ENCODE measurements at places on chromosomes 7 and 10.

- no peak for DNase-seq
Observed at GRCh38 chr7:1046722-1047679, 2.7 kb downstream of the GPR146 start.

DNA sequence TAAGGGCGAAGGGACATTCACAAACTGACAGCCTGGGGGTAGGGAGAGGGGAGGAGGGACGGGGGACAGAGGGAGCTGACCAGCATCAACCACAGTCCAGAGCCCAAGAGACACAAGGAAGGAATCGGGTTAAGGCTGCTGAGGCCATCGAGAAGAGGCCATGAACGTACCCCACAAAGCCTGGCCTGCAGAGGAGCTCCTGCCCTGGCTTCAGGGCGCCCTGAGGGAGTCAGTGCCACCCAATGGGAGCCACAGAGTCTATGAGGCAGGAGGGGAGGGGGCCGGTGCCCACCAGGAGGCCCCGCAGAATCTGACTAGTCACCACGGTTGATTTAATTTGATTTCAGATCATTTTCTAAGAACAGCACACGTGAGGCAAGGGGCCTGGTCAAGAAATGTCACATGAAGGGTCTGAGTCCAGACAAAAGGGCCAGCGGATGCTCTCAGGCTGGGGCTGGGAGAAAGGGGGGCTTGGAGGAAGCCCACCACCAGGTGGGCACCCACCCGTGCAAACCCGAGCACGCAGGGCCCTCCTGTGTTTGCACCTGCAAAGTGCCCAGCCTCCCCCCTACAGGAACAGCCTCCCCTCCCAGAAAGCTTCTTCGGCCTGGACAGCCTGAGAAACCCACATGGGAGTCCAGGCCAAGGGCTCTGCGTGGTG lies 40.4 kb downstream of the CAMK2B start:
- DNase-seq, result no peak

DNA sequence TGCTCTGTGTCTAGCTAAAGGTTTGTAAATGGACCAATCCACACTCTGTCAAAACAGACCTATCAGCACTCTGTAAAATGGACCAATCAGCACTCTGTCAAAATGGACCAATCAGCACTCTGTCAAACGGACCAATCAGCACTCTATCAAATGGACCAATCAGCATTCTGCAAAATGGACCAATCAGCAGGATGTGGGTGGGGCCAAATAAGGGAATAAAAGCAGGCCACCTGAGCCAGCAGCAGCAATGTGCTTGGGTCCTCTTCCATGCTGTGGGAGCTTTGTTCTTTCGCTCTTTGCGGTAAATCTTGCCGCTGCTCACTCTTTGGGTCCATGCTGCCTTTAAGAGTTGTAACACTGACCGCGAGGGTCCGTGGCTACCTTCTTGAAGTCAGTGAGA lies 740.5 kb upstream of the POM121L12 start:
- no peak for DNase-seq

DNA sequence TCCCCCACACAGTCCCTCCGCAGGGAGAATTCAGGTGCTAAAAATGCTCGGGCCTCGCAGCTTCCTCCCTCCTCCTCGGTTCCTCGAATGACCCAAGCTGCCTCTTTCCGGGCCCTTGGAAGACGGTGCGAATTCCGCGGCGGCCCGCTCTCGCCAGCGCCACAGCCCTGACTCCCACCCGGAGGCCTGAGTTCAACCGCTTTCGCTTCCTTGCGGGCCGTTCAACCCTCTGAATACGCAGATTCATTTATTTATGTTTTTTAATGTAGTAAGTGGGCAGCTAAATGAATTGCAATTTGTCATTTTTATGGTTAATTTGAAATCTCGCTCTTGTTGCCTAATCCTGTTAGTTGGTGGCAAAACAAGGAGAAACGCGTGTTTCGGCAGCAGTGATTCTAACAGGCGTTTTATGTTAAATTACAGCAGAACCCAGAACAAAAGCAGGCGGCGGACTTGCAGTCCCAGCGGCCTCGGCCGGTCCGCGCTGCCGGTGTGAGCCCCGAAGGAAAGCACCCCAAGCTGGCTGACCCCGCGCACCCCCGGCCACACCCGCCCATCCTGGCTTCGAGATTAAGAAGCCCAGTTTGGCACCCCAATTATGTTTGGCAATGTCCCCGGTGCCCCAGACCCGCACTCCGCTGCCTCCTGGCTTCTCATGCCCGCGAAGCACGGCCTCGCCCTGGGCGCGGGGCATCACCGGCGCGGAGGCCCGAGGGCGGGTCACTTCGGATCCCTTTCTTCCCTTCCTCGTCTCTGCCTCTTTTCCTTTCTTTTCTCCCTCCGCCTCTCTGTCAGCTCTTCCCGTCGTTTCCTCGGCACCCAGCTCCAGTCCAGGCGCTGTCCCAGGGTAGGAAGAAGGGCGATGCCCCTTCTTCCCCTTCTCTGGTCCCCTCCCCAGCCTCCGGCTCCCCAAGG lies 75.9 kb downstream of the INSIG1 start:
- no peak for DNase-seq

GRCh38 chr7:40824461-40824860 lies 689.7 kb downstream of the SUGCT start:
- no peak for DNase-seq

DNA sequence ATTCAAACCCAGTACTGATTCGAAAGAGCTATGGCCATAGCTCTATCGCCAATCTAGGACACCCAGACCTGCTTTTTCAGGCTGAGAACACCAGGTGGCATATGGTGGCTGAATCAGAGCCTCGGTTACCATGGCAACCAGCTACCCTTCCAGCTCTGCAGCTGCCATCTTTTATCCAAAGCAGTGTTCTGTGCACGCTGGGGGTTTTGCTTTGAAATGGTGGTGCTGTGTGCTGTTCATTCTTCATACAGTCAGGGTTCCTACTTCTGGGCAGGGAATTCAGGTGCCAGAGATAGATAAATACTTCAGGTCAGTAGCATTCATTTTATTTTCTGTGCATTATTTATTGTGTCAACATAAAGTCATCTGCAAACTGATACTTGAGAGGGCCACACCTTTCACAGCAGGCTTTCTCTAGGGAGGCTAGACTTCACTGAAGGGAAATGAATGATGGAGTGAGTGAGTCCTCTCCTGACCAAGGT lies 85.4 kb downstream of the AKR1D1 start:
- peak; percentile 98 for DNase-seq

- DNase-seq, result no peak
Observed at GRCh38 chr7:39211581-39211980, 233.9 kb downstream of the POU6F2 start.

- DNase-seq, result no peak
Observed at GRCh38 chr10:75066271-75066670, 45.2 kb upstream of the SAMD8 start.

- DNase-seq, result no peak
Observed at GRCh38 chr7:77354484-77354883, 61.7 kb downstream of the GSAP start.

GRCh38 chr10:124035928-124036558 lies 57.4 kb downstream of the CHST15 start:
- no peak for DNase-seq

- no peak for DNase-seq
Observed at GRCh38 chr7:124989911-124990310, 60.3 kb upstream of the POT1 start.

- peak; percentile 90 for DNase-seq
Observed at GRCh38 chr7:135211179-135211945, at the start of gene WDR91. Gene WDR91, minus strand, starts transcription at chr7:135211526. Its CDS starts 24 bp downstream, at chr7:135211502.

- DNase-seq, result no peak
Observed at GRCh38 chr7:105691082-105691679, 109.9 kb upstream of the EFCAB10 start.

DNA sequence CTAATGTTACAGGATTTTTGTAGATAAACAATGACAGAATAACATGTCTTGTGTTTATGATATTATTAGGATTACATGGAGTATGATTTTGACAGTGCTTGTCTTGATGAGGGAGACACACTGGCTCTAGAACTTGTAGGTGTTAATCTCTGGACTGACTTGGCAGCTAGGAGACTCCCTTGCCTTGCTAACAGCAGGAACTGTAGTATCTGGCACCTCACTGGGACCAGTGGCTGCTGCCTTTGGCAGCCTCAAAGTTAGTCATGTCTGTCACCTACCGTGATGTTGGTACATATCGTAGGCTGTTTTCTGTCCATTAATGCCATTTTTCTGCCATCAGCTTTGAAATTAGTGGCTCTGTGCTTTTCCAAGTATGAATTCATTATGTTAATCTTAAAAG lies 261.5 kb downstream of the CDK14 start:
- DNase-seq, result no peak

DNA sequence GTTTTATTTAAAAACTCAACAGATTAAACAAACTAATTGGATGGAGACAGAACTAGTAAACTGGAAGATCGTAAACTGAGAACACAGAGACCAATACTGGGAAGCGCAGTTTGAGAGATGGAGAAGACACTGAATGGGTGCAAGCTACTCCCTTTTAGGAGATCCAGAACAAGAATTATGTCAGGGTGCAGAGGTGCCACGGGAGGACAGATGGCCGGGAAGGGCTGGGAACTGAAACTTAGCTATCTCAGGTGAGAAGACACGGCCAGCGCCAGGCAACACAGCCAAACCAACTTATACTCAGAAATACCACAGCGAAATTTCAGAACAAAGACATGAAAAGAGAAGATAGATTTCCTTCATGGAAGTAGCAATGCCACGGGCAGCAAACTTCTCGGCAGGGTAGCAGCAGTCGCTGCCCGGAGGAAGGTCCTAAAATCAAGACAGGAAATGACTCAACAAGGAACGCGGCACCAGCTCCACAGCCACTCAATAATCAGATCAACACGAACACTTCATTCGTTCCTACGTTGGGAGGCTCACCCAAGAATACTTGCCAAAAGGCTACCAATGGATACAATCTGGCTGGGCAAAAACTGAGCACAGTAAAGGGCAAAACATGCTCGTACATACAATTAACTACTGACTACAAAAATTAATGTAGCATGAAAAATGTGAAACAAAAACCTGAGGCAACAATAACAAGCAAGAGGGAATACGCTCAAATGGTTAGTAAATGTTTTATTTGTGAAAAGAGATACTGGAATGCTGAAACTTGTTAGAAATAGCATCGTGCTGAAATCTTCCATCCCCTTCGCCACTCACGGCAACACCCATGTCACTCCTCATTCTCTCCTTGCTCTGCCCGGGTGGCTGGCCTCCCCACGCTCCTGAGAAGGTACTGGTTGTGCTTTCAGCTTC lies 2.2 kb upstream of the LRRC27 start:
- no peak for DNase-seq

- no peak for DNase-seq
Observed at GRCh38 chr7:159075563-159076238, 69.0 kb downstream of the VIPR2 start.

DNA sequence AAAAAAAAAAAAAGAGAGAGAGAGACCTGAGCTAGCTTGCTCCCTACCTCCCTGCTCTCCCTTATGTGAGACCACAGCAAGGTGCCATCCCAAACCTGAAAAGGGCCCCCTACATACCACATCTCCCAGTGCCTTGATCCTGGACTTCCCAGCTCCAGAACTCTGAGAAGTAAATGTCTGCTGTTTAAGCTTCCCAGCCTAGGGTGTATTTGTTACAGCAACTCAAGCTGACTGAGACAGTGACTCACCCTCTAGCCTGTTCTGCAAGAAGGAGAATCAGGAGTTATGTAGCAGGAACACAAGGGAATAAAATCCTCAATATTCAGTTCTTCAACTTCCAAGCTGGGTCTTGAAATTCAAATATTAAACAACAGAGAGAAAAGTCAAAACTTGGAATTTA lies 52.1 kb upstream of the TMEM72 start:
- no peak for DNase-seq

GRCh38 chr10:125190414-125190813 lies 30.1 kb upstream of the CTBP2 start:
- no peak for DNase-seq

DNA sequence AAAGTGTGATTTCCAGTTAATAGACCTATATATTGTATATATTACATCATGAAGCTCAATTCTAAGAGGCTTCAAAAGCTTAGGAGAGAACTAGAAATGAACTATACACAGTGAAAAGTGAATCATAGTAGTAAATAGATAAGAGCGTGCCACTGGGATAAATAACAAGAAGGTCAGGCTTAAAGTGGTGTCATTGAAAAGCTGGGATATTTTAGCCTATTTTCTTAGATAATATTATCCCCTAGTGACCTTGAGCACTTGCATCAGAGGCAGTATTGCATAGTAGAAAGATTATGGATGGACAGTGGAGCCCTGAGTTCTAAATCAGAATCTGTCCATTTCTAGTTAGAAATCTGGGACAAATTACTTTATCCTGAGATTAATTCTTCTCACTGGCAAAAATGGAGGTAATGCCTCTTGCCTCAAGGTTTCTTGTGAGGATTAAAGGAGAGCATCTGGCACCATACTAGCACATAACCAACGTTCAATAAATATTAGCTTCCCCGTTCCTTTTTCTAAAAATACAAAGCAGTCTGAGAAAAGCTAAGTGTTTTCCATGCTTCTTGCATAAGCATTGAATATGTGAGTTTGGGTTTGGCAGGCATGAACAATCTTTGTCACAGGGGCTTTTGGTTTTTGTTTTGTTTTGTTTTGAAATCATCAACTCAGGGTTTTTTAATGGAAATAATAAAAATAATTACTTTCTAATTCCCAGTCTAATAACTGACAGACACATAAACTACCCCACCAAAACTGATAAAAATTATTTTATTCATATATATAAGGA lies 27.3 kb upstream of the MACC1 start:
- DNase-seq, result no peak

GRCh38 chr10:32225976-32226375 lies 121.0 kb downstream of the EPC1 start:
- DNase-seq, result no peak

DNA sequence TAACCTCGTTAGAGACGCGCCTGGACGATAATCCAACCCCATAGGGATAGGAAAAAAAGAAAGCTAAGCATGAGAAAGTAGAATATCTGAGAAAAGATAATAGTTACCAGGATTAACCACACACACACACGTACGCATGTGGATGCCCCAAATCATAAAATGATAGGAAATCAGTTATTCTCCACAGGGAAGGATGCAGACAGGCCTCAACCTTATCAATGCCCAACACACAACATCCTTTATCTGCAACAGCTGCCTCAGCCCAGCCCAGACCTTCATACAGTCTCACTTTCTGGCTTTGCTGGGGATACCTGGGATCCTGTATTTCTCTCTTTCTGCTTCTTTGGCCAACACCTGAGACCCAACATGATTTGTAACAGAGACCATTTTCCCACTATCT lies 123.0 kb downstream of the NOC3L start:
- DNase-seq, result no peak

- no peak for DNase-seq
Observed at GRCh38 chr7:57400531-57401155, 49.3 kb upstream of the ZNF716 start.

GRCh38 chr10:35007858-35008301 lies 82.3 kb downstream of the CUL2 start:
- no peak for DNase-seq

DNA sequence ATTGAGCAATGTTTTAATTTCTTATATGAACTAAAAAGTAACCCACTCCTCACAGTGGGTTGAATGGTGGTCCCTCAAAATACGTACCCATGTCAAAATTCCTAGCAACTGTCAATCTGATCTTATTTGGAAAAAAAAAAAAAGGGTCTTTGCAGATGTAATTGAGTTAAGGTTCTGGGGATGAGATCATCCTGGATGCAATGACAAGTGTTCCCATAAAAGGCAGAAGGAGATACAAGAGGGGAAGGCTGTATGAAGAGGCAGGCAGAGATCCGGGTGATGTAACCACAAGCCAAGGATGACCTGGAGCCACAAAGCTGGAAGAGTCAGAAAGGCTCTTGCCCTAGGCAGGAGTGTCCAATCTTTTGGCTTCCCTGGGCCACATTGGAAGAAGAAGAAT lies 516.3 kb upstream of the MKI67 start:
- DNase-seq, result no peak
